ENCODE measurements at places on chromosomes 2 and 18.
A peak's percentile ranks its signal among the peaks of the same experiment; 100 is the strongest.

GRCh38 chr18:61946449-61946848 lies 53.6 kb upstream of the RNF152 start:
- peak; percentile 86 for DNase-seq

DNA sequence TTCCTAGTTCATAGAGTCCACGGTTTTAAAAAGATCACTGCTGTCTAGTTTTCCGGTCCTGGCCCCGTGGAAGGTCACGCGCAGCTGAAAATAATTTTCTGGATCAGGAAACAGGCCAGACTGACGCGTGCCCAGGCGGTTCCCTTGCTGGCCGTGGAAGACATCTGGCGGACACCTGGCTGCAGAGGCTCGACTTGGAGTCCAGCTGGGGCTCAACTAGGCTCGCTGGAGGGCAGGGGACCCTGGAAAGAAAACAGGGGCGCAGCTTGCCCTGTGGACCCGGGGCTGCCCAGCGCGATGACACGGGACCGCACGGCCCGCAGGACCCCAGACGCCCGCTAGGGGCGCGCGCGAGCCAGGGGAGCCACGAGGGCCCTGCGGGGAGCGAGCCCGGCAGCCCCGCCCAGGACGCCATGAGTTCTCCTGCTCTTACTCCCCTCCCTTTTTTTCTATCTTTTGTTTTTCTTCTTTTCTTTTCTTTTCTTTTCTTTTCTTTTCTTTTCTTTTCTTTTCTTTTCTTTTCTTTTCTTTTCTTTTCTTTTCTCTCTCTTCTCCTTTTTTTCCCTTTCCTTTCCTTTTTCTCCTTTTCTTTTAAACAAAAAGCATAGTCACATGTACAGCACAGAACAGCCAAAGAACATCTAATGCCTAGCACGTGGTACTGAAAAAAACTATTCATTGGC lies 43.2 kb upstream of the UBE2F start:
- DNase-seq, result peak; percentile 68

DNA sequence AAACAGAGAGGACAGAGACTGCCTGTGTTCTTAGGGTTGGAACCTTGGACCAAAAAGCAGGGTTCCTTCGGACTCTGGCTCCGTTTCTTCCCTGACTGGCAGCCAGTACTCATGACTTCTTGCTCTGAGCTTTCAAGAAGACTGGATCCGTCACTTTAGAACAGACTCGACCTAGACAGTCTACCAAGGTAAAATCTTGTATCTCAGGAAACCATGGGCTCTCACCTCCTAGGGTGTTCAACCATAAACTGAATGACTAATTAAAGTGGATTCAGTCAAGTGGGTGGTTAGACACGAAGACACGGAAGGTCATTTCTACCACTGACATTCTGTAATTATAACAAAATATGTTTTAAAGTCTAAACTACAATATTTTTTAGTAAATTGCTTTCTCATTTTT lies 153.8 kb upstream of the SLC39A10 start:
- DNase-seq, result no peak

DNA sequence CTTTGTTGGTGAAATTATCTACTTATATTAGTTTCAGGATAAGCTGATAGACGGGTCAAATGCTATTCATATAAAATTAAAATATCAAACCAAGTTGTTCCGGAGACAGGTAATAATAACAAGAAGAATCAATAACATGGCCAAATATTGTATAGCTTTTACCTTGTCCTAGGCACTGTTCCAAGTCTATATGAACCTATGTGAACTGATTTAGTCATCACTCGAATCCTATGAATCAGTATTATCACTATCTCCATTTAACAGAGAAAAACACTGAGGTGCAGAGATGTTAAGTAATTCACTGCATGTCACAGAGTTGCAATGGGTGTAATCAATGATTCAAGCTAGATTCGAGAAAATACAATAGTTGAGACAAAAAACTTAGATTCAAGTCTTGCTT lies 40.0 kb upstream of the TRIB2 start:
- no peak for DNase-seq

- DNase-seq, result peak; percentile 54
These were observed 153.4 kb downstream of the CAPN13 start for GRCh38 chr2:30653847-30654246.

GRCh38 chr18:69357590-69357989 lies 43.1 kb upstream of the DOK6 start:
- no peak for DNase-seq

GRCh38 chr2:34025196-34025595 lies 426.1 kb upstream of the FAM98A start:
- DNase-seq, result no peak

GRCh38 chr2:203672856-203673255 lies 33.6 kb upstream of the CD28 start:
- DNase-seq, result no peak

DNA sequence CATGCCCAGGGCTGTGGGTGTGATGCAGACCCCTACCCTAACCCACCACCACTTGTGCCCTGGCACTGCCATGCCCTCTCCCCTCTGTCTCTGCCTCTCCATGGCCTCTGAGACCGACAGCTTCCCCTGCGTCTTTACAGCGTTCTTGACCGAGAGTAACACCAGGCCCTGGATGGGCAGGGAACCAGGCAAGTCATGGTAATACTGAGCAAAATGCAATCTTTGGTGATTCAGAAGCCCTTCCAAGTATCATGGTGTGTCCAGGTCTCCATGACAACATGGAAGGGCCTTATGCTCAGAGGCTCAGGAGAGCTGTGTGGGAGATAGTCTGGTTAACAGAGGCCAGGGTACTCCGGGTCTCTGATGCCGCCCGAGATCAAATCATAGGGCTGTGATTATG lies 176.1 kb downstream of the KLHL29 start:
- no peak for DNase-seq

Measured in mesenchymal stem cell (in vitro differentiated cells and primary cell).